ENCODE measurements at places on chromosomes 1 and 21. TPM values are rescaled to one million over a fixed set of nuclear protein-coding genes. Genes with fewer than 3 reads are reported as not detected.

The AADACL4 gene
- total RNA-seq = not detected

The DCAF6 gene
- 24.0 TPM for total RNA-seq

The FBXO2 gene
- 1.3 TPM for total RNA-seq

The GAS5 gene
- total RNA-seq = 1,024 TPM

The CDCA8 gene
- total RNA-seq = 42.1 TPM

The GDAP2 gene
- total RNA-seq = 25.6 TPM

The BATF3 gene
- total RNA-seq = 148 TPM

The FCER1G gene
- total RNA-seq = 0.95 TPM

The ESPN gene
- total RNA-seq = 0.08 TPM

The HJV gene
- not detected for total RNA-seq

The FAM167B gene
- not detected for total RNA-seq

The MCOLN2 gene
- 103 TPM for total RNA-seq

The LPAR3 gene
- 0.92 TPM for total RNA-seq

The OR2M5 gene
- not detected for total RNA-seq
